ENCODE measurements at places on chromosomes 16 and 17.

DNA sequence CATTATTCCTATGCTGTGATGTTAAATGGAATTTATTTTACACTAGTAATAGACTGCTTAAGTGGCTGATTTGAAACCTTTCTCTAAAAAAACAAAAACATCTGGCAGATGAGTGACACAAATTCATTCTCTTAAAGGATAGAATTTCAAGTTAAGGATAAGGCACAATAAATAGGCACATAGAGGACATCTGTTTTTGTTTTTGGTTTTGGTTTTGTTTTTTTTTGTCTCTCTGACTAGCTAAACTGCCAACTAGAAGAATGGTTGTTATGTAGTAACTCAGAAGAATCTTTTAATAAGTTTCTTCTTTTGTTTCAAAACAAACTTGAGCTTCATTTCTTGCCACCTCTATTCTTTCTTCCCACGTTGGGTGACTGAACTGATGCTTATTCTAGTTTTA lies 5.1 kb upstream of the VPS4A start:
- no peak for DNase-seq

- peak; percentile 52 for DNase-seq
These were observed 60.6 kb upstream of the DHX40 start for GRCh38 chr17:59504821-59505220.

- no peak for DNase-seq
These were observed 644.1 kb downstream of the KCNJ2 start for GRCh38 chr17:70813355-70813930.

DNA sequence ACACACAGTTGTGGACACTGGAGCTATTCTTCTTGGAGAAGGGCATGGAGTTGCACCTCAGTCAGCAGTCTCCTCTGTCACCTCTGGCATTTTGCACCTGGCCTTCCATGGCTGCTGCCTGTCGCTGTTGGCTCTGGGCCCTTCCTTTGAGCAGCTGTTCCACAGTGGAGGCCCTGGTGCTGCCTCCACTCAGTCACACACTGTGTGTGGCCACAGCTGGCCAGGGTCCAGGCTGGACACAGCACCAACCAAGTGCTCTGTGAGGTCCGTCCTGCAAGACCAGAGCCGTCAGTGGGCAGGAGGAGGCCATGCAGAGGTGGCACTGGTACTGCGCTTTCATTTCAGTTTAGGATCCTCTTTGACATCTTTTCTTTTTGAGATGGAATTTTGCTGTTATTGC lies 21.6 kb upstream of the MED9 start:
- no peak for DNase-seq

DNA sequence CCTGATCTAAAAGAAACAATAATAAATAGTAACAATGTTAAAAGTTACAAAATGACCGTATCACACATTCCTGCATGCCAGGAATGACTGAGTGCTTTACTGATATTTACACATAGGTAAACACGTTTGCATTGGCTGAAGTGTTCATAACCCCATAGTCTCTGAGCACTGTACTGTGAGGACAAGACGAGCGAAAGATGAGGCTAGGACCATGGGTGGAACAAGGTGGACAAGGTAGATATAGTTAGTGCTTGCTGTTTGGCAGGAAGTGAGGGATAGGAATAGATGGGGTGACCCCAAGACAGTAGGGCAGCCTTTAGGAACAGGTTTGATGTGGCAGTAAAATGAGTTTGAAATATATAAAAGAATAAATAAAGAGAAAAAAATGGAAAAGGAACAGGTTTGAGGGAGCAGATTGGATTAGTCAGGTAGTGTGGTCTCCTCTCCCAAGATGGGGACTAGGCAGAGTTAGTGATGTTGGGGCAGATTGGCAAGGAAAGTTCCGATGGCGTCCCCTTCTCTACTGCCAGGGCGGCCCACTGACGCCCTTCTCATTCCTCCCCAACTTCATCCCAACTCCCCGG lies 452 bp upstream of the E2F4 start:
- no peak for DNase-seq

DNA sequence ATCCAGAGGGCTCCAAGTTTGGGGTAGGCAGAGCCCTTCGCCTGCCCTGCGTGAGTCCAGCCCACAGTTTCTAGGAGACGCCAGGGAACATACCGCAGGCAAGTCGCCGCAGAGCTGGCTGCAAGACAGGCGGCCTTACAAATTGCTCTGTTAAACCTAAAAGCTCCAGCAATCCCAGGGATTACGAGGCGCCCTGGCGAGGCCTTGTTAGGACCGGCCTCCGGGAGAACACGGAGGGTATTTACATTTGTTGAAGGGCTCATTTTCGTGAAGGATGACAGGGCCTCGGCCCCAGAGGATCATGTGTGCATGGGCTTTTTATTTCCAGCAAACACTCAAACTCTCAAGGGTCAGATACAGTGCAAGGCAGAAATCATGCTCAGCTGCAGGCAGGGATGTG lies 77.6 kb upstream of the FOXF1 start:
- DNase-seq = no peak

GRCh38 chr17:70857351-70857750 lies 688.0 kb downstream of the KCNJ2 start:
- no peak for DNase-seq

DNA sequence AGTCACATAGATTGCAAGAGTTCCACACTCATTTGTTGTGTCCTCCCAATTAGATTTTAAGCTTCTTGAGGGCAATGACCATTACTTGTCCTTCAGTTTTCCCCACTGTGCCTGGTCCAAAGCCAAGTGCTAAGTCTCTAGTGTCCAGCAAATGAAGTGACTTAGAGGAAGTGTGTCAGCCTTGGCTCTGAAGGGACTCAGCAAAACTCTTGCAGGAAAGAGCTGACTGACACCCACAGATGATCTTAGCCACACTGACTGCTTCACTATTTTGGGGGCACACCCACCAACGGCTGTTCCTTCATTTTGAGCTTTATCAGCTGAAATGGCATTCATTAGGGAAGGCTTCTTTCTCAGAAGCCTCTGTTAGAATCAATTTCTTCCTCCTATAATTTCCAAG lies 358.1 kb downstream of the UTP18 start:
- DNase-seq = no peak

- DNase-seq = no peak
These were observed 141.2 kb downstream of the SEC14L1 start for GRCh38 chr17:77281904-77282367.

- peak; percentile 73 for DNase-seq
These were observed 1.7 kb downstream of the HS3ST3B1 start for GRCh38 chr17:14302431-14303099.

DNA sequence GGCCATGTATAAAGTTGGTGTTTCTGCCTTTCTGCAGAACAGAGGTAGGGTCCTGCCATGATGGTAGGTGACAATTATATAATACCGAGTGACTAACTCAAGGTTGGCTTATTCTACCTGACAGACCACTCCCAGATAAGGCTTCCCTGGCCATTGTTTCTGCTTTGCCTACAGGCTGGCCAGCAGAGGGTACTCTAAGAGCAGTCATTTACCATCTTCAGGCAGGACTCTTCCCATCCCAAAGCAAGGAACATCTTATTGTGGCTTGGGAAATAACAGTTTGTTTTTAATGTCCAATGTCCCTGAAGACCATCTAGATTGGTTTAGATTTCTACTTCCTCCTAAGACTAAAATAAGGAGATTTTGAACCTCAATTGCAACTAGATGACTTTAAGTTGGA lies 74.1 kb downstream of the SNX11 start:
- DNase-seq = no peak

DNA sequence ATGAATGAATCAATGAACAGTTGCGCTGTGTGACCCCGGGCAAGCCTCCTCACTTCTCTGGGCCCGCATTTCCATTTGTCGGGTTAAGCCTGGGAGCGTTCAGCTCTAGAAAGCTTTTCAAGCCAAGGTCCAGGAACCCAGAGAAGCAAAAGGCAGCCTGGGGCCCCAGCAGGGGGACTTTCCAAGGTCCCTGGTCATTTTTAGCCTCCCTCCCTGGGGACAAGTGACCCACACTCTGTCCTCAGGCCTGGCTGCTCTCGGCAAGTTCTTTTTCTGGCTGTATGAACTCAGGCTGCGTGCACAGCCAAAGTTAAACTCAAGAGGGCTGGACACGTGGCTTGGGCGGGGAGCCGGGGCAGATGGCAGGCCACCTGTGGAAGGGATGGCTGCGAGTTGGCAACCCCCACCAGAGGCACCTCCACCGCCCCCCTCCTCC lies 41.4 kb upstream of the CIBAR2 start:
- no peak for DNase-seq

GRCh38 chr17:64662774-64663367 lies 764 bp upstream of the SMURF2 start:
- no peak for DNase-seq

GRCh38 chr16:11633113-11633512 lies 35.1 kb upstream of the SNN start:
- DNase-seq = no peak

- no peak for DNase-seq
These were observed 121.9 kb upstream of the TNRC6C start for GRCh38 chr17:77836557-77837041.

GRCh38 chr16:22353191-22353919 lies 21.1 kb downstream of the CDR2 start:
- DNase-seq = no peak

GRCh38 chr16:85898521-85899442 lies at the start of gene IRF8:
Gene IRF8 (plus strand): TSS chr16:85899162. CDS start chr16:85903016, 3,854 bp downstream.
- DNase-seq = peak; percentile 72

DNA sequence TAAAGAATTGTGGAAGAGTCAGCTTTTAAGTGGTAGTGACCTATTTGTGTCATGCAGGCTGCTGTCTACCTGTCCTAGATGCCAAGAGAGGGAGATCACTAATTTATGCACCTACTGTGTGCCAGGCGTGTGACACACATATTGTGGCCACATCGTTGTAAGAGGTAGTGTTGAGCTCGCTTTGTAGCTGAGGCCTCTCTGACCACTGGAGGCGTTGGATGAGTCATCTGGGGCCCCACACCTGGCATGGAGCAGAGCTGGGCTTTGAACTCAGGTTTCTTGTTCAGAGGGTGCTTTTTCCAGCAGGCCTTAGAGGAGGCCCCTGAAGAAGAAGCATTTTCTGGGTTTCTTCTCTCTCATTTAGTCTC lies 52.3 kb upstream of the LGALS9 start:
- DNase-seq = no peak

GRCh38 chr16:9996221-9996620 lies 186.0 kb downstream of the GRIN2A start:
- DNase-seq = no peak

GRCh38 chr17:3916825-3917224 lies 560 bp upstream of the P2RX1 start:
- DNase-seq = no peak

DNA sequence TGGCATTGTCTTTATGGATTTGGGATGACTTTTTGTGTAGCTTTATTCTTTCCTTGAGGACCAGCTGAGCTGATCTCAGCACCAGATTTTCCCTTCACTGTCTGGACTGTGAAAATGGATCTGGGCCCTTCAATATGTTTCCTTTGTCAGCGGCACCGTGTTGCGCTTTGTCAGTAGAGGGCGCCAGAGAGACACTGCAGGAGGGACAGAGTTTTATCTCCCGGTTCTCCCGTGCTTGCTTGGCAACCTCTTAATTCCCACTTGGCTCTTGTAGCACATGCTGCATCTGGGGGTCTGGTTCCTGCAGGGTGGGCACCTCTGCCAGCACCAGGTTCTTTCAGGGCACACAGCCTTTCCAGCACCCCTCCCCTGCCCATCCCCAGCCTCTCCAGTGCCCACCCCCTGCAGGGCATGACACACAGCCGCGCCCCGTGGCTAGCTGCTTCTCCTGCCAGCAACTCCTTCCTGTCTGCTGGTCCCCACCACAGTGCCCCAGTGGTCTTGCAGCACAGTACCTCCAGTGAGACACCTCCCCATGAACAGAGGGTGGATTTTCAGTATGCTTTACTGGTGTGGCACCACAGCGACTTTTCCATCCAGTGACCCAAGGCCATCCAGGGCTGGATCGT lies 19.6 kb downstream of the OR1D5 start:
- no peak for DNase-seq

DNA sequence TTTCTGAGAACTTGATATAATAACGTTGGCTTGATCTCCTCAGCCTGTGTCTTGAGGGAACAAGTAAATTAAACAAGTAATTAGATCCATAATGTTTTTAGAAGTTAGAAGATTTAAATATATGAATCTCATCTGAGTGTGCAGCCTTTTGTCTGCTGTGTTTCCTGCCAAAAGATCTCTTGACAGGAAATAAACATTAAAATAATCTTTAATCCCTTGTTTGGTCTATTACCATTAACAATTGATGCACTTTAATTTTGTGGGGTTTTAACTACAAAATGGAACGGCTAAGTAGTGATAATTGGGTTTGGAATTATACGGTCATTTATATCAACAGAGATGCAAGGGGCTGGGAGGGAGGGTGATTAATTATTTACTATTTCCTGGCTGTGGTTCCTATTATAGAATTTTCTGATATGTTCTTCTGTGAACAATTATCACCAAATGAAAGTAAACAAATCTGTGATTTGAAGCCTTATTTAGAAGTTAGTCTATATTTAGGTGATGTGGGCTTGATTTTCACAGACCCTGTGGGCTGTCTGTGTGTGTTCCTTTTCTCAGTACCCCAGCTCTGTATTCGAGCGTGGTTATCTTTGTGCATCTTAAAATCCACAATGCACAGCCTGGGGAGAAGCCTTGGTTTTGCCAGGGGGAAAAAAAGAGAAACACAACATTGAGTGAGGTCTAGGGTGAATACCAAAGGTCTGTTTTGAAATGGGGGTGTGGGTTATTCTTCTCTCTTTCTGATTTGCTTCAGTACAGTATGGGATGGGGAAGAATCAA lies 556.1 kb downstream of the WWOX start:
- no peak for DNase-seq

GRCh38 chr16:86881861-86882273 lies 303.5 kb downstream of the FOXL1 start:
- DNase-seq = no peak

GRCh38 chr17:16415031-16415924 lies at the start of gene TRPV2:
Gene TRPV2 (plus strand): TSS chr17:16415571. CDS start chr17:16417669, 2,098 bp downstream.
- DNase-seq = no peak

GRCh38 chr16:83789642-83790401 lies 18.0 kb upstream of the HSBP1 start:
- DNase-seq = no peak

- DNase-seq = no peak
These were observed 14.2 kb downstream of the CTRB2 start for GRCh38 chr16:75192606-75193264.

DNA sequence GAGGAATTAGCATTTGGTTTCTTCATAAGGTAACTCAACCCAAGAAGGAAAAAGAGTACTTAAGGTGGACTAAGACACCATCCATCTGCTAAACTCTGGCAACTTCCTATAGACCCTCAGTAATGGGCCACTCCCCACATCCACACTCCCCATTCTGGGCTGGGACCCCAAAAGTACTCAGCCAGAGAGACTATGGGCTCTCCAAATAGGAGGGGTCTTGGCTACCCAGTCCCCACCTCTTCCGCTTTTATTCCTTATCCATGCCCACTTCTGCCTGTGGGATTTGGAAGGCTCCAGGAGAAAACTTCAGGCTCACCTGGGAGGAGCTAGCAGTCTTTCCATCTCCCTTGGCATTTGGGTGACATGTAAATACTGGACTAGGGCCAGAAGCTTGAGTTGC lies 164.5 kb upstream of the CCL2 start:
- no peak for DNase-seq

DNA sequence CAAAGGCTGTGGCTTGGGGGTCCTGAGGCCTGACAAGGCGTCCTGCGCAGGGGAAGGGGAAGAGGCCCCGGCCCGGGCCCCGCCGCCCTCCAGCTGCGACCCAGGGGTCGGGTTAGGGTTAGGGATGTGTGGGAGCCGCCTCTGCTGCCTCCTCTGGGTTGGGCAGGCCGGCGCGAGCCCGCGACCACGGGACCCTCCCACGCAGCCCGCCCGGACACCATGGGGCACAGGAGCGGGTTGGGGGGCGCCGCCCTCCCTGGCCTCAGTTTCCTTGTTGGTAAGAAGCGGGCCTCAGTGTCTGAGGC lies 386 bp downstream of the CIAO3 start:
- DNase-seq = no peak

Data from right atrium auricular region (tissue), 2 donors.